ENCODE measurements at places on chromosomes 4 and X.

DNA sequence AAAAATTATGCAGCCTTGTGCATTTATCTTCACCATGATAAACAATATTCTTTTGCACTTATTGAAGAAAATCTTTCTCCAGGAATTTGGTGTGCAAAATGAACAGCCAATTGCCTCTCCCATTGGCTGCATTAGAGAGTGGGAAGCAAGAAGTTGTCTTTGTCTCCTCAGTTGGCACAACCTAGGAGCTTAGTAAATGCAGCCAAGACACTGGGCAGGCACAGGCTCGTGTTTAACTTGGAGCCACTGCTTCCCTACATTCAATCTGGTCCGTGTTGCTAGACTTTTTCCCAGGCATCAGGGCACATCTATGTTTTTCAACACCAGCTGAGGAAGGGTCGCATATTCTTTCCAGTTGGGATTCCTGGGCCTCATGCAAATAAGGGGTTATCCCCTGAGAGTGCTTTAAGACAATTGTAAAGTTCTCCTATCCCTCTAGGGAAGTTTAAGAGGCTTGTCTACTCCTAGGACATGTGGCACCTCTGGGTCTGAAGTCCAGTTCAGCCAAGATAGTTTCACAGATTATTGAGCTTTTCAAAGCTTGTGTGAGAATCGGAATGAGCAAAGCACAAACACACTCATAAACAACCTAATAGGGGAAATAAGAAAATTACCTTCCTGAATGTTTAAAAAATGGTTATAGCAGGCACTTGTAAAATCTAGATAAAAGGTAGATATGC, 31.8 kb upstream of the SRD5A3 start:
- no peak for DNase-seq

DNA sequence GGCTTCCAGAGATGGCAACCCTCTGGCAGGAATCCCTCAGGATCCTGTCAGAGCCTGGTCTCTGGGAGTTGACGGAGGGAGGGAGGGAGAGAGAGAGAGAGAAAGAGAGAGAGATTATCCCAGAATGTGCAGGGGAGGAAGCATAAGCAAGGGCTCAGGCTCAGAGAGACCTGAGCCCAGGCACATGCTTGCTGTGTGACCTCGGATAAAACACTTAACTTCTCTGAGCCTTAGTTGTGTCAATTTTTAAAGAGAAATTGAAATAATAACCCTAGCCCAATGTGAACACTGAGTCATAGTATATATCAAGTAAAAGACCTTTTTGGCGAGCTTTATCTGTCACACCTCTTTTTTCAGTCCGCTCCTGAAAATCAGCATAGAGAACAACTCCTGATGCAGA, 473 bp upstream of the USP51 start:
- DNase-seq: no peak

DNA sequence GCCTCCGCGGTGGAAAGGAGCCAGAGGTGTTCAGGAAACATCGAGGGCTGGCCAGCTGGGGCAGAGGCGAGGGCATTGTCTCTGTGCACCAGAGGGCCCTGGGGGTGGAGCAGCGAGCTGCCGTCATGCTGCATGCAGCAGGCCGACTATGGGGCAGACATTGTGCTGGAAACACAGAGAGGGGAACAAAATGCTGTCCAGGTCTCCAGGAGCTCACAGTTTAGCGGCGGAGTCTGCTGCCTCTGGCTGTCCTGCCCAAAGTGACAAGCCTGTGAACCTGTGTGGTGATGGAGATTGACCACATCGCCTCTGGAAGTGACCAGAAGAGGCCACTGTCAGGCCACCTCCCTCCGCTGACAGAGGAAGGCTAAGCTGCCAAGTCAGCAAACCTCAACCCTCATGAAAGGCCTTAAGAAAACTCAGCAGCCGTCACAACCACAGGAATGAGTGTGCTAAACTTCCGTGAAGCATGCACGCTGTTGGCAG, 20.1 kb upstream of the SASH3 start:
- DNase-seq: peak; percentile 29

DNA sequence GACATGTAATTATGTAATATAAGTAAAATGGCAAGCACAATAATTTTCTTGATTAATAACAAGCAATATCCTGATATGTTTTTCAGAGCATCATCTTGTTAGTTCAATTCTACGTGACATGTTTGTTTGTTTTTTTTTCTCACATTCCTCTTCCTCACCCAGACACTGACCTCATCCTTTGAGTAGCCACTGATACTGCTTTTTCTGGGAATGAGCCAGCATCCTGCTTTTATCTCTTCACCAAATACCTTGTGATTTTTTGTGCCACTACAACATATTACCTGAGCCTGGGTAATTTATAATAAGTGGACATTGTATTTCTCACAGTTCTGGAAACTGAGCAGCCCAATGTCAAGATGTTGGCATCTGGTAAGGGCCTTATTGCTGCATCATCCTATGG, 484.0 kb downstream of the NAF1 start:
- no peak for DNase-seq

DNA sequence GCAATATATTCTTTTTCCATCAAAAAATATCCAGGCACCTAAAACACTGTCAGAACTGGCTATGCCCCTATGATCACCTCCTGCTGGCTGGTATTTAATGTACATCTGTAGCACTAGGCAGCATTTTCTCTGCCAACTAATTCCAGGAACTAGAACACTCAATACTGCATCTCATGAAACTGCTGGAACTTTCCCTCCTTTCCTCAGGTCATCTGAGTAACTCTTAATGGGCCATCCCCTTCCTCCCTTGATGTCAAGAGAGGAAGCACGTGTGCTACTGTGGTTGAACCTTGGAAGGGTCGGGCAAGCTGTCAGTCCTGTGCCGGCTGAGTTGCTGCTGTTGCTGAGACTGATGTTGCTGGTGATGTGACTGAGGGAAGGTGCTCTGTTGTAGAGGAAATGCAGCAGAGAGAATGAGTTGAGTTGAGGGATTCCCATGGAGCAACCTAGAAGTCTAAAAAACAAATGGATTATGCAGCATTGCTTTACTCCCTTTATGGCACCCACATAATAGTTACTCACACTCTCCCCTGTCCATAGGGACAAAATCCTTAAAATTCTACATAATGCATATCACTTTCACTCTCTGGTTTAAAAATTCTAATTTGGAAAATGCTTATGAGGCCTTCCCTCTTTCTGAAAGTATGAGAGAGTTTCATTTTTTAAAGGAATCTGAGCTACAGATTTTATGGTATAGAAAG, 39.5 kb downstream of the TMEM165 start:
- no peak for DNase-seq

GRCh38 chr4:38625508-38625907, 38.5 kb upstream of the KLF3 start:
- DNase-seq: no peak

DNA sequence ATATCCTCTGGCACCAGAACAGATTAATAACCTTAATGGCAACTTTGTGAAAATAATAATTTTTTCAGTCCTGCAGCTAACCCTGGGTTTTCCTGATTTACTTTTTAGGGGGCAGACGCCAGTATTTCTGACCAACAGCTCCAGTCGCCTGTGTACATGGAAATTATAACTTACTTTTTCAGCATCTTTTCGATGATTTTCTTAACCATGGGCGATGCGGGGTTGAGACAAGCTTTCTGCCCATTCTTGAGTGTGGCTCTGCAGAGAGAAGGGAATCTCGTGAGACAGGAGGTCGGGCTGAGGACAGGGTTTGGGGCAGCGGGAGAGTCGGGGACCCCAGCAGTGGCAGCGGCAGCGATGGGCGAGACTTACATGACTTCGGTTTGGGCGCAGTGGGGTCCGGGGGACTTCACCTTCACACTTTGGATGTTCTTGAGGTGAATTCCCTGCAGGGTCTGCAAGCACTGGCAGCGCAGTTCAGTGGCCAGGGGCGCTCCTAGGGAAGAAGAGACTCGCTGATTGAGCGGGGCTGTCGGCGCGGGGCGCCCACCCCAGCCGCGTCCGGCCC, 484 bp downstream of the CXCL2 start:
- no peak for DNase-seq

DNA sequence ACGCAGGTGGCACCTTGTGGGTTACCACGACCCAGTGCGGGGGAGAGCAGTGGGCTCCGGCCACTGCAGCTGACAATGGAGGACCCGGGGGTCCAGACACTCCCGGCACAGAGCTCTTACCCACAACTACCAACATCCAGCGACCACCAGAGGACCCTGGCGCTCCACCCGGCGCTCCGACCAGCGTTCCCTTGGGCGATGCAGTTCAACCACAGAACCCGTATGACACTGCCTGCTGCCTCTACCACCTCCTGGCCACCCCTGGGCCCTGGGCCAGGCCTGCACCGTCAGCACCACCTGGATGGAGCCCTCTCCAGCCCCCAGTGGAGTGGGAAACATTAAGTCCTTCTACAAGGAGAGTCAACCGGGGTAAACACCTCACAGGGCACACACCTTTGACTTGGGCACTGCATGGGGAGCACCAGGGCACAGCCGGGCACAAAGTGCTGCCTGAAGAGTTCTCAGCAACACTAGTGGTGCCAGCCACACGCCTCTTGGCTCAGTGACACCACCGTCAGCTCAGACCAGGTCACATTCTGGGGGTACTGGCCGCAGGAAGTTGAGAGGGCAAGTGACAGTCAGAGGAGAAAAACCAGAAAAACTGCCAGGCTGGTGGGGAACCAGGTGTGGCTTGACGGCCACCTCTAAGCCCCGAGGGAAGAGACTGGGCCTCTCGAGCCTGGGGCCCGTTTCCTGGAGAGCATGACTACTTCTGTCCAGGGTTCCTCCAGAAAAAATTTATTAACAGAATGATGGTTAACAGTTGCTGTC, 2.6 kb downstream of the CTBP1 start:
- DNase-seq: no peak

DNA sequence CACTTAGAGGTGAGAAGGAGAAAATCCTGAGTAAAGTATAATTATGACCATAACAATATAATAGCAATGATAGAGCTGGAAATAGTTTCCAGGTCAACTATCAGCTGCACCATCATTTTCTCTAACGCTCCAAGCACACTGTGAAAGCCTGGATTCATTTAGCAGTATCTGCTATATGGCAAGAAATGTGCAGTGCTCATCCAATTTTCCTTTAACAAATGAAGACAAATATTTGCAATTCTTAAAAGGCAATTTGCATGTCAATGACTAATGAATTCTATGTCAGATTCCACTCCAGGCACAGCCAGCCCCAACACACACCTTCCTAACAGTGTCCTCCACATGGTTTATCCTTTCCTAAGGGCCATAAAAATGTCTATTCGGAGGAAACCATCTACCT, 12.7 kb downstream of the PRSS12 start:
- DNase-seq: no peak

DNA sequence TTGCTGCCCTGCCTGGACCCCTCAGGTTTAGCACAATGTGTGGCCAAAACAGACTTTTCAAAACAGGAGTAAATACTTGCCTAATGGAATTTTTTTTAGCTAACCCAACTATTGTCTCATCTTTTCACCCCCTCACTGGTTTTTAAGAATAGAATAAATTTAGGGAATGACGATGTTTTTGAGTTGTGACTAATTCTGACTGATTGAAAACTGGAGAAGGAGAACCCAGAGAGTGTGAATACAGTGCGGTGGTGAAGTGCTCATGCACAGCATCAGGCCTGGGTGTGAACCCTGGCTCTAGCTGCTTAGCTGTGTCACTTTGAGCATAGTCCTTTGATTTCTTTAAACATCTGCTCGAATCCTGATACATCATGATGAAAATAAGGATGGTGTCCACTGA, 10.5 kb downstream of the ANTXR2 start:
- no peak for DNase-seq

GRCh38 chrX:119008110-119008744, 33.8 kb downstream of the LONRF3 start:
- no peak for DNase-seq

- DNase-seq: no peak
These were observed 25.1 kb downstream of the MSX1 start for GRCh38 chr4:4884611-4885010.

DNA sequence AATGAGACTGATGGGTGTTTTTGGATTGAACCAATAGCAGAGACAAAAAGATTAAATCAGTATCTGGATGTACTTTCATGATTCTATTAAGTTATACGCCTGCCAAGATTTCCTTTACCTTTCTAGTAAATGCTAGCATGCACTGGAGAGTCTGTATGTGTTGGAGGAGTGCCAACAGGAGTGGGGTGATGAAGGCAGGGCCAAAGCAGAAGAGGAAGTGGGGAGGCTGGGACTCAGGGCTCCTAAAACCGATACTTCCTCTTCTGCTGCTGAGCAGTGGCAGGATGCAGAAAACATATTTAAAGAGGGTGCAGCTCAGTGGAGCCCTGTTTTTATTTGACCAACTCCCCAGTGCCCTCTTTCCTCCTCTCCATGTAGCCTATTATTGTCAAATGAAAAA, 5.6 kb downstream of the CYSLTR1 start:
- no peak for DNase-seq

- DNase-seq: no peak
These were observed 1.4 kb downstream of the VEGFD start for GRCh38 chrX:15382813-15383212.

GRCh38 chr4:61741327-61742096, 541.4 kb downstream of the ADGRL3 start:
- no peak for DNase-seq

- DNase-seq: no peak
These were observed 106.9 kb upstream of the MID1IP1 start for GRCh38 chrX:38694394-38694793.

DNA sequence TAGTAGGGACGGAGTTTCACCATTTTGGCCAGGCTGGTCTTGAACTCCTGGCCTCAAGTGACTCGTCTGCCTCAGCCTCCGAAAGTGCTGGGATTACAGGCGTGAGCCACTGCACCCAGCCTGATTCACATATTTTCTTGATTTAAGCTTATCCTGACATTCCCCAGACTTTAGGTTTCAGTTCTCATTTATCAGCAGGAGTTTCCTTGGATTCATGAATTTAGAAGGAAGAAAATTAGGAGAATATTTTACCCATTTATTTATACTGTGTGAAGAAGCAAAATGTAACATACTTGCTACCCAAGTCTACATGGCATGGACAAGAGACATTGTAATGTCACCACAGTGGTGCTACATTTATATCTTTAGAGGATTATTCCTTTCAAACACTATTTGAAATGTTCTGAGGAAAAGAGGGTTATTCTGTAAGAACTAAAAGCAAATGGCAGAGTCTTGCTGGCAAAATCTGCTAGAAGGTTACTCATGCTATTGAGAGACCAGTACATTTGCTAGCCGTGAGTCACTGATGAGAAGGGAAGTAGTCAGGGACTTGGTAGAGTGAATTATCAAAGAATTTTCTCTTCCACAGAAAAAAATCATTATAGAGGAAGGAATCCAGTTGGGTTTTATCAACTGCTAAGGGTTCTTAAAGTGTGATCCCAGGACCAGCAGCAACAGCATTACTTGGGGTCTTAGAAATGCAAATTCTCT, 26.1 kb upstream of the CFAP299 start:
- DNase-seq: peak; percentile 81

DNA sequence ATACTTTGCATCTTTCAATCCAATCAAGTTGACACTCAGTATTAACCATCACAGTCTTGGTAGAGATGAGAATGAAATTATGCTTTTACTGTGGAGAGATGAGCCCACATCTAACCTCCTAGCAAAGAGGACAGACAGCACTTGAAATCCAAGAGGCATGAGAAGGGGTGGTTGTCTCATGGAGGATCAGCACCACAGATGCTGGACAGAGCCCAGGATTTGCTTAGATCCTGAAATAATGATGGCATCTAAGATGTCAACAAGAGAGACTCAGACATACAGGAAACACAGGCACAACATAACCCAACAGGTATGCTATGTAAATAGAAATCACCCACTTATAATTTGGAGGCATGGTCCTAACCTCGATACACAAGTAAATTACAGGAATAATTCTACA, 74.3 kb upstream of the VCX2 start:
- DNase-seq: no peak

GRCh38 chr4:176921256-176921655, 128.5 kb upstream of the VEGFC start:
- no peak for DNase-seq

- no peak for DNase-seq
These were observed 79.2 kb downstream of the FBXL5 start for GRCh38 chr4:15575966-15576365.

Measured in retinal pigment epithelial cell (primary cell).